ENCODE measurements at places on chromosomes 2 and 18.
A peak's percentile ranks its signal among the peaks of the same experiment; 100 is the strongest.

- no peak for DNase-seq
These were observed 1752.4 kb upstream of the CELF4 start for GRCh38 chr18:39318008-39318407.

- DNase-seq = no peak
These were observed 48.0 kb downstream of the MTX2 start for GRCh38 chr2:176317199-176317598.

DNA sequence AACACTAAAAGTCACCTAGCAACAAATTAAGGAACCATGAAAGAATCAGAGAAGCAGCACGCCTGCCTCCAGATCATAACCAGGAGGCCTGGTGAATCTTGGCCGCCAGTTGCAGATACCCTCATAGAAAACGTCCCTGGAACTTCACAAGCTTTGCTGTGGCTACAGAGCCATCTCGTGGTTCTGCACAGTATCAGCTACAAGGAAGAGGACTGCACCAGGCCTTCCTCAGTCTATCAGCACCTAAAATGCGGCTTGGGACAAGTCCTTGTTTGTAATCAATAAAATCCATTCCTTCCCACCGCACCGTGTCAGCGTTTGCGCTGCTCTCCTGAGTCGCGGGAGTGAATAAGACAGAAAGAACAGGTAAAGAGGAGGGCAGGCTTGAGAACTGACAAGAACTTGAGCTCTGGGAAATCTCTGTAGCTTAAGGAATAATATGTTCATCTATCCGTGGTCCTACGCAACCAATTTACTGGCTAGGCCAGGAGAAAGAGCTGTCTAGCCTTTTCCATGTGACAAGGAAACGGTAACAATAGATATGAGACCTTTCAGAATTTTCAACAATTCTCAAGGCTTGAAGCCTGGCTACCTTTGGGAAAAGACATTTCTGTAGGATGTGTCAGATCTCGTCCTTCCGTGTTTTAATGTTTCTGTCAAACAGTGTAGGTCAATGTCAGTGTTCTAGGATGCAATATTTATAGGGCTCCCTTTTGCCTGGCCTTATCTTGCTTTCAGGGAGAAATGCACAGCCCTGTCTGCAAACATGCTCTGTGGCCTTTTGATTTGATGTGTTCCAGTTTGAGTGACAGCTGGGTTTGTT is 128.5 kb upstream of the RAB12 start:
- DNase-seq = no peak

DNA sequence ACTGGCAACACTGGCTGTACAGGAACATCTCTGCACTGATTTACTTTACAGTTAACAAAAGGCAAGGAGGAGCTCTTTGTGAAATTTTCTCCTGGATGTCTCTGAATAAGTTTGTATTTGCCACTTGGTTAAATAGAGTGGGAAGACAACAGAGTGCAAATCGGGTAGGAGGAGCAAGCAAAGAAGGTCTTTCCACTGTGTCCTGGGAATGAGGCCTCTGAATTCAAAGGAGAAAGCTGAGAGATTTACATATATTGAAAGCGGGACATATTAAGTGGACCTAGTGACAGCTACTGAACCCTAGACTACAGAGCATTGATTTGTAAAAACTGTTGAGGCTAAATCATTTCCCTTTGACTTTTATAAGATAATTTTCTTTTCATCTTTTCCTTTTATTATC is 117.4 kb upstream of the CHRNA1 start:
- no peak for DNase-seq

GRCh38 chr2:46369783-46370182 is 72.6 kb downstream of the EPAS1 start:
- DNase-seq = no peak

GRCh38 chr2:64836566-64836965 is 152.6 kb upstream of the SLC1A4 start:
- no peak for DNase-seq

- DNase-seq = no peak
These were observed 26.0 kb downstream of the CROCC2 start for GRCh38 chr2:240932001-240932723.

- DNase-seq = no peak
These were observed 97.3 kb downstream of the ICOS start for GRCh38 chr2:204033611-204034495.

DNA sequence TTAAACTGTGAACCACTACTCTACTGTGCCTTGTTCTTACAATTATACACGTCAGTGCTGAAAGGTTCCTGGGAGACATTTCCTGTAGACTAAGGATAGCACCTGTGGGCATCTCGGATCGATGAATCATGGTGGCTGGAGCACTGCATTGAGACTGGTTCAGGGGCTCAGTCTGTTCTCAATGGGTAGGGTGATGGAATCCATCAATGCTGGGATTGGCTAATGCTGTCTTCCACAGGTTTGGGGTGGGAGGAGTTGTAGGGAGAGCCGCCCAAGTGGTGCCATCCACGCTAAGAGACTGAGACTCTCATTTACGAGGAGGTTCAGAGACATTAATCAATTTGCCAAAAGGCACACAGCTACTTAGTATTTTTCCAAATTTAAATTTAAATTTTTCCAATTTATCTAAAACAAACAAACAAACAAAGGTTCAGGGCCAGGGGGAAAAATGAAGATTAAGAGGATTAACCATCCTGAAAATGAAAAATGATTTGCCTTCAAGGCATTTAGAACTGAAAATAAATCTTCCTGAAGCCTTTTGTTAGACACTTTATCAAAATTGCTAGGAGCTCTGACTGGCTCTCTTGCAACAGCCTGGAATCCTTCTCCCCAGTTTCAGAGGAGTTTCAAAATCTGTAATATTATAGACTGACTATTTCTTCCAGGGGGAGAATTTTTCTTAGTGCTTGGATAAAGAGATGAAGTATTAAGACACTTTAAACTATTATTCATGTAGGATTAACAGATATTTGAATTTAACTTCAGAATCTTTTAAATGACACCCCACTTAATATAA is 359.2 kb downstream of the TGIF1 start:
- no peak for DNase-seq

- DNase-seq = no peak
These were observed 219.5 kb upstream of the TANK start for GRCh38 chr2:160940699-160941098.

GRCh38 chr18:49273241-49273880 is 187.1 kb downstream of the DYM start:
- DNase-seq = no peak

DNA sequence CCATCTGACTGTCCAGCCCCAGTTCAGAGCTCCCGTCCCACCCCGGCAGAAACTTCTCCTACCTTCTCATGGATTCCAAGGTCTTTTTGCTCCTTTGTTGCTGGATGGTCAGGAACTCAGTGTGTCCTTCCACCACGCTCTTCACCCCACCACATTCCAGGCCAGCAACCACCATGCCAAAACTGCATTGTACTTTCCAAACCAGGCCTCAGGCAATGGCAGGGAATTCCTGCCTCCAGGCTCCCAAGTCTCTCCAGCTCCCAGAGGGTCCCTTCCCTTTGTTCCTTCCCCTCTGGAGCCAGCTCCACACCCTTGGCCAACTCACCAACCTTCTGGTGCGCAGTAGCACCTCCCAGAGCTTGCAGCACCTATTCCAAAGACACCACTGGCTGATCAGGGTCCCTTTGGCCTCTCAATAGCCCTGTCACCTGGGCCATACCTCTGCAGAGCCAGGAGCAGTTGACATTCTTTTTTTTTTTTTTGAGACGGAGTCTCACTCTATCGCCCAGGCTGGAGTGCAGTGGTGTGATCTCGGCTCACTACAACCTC is 8.1 kb downstream of the CHMP1B start:
- no peak for DNase-seq

- DNase-seq = no peak
These were observed 4.2 kb upstream of the METAP1D start for GRCh38 chr2:171995586-171995985.

DNA sequence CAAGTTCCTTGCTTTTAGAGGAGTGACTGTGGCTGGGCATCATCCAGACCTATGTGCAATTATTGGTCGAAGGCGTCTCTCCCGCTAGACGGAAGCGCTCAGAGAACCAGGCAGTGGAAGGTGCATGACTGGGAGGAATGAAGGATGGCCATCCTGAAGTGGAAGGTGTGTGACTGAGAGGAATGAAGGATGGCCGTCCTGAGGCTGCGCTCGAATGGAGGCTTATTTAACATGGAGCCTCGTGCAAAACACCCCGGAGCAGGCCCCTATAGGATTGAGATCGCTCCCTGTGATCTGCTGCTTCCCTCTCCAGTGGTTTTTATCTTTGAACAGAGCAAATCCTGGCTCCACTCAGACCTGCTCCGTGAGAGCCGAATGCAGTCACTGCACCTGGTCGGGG is 140.2 kb upstream of the ID2 start:
- DNase-seq = no peak

DNA sequence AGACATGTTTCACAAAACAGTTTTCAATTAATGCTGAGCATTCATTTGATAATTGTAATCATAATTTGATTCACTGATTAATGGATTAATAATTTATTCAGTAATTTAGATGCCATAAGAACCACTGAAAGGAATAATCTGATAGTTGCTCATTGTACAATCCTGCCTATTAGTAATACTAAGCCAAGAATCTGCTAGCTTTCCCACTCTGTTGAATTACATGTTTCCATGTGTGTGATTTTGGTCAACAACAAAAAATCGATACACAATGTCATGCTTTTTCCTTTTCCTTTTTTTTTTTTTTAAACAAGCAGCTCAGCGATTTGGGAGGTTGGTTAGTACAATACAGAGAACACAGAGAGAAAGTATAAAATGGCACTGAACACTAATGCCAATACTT is 25.9 kb downstream of the ARL5A start:
- DNase-seq = no peak

- DNase-seq = no peak
These were observed 68.1 kb upstream of the TMEM247 start for GRCh38 chr2:46411245-46411641.

GRCh38 chr2:8684878-8685696 is 3.2 kb downstream of the ID2 start:
- DNase-seq = peak; percentile 22

DNA sequence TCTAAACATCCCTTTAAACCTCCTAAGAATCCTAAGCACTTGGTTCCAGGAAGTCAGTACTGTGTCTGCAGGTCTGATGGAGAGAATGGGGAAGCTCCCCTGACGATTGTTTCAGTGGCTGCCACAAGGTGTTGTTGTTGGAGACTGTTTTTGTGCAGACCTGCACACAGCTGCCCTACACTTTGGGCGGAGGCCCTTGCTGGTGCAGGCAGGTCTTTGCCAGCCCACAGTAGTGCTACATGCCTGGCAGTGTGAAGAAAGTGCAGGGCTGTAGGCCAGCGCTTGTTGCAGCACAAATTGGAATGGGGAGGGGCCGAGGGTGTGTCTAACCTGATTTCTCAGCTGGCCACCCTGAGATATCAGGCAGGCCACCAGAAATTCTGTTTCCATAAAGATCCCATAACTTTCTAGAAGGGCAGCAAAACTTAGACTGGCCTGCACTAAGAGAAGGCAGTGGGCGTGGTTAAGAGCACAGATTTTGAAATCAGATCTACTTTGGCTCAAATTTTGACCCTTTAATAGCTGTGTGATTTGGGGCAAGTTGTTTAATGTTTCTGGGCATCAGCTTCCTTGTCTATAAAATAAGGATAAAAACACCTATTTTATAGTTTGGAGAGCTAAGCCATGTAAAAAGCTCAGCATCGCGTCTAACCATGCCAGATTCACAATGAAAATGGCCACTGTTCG is 83.7 kb upstream of the SLC1A4 start:
- DNase-seq = no peak

DNA sequence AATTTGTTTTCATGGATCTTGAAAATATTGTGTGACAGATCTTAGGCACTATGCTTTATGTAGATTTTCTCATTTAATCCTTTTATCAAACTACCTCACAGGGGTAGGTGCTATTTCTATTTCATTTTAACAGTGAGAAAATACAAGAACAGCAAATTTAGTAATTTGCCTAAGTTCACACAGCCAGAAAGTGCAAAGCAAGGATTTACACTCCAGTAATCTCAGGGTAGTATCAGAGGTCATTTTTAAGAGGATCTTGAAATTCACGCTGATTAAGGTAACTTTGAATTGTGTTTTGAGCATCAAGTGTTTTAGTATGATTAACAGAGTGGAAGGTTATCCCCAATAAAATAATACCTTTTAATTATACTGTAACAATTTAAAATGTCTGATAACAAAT is 10.1 kb upstream of the KCNJ3 start:
- DNase-seq = no peak

- no peak for DNase-seq
These were observed 59.7 kb downstream of the CXCR4 start for GRCh38 chr2:136058262-136058661.

GRCh38 chr2:225367482-225367881 is 32.0 kb upstream of the NYAP2 start:
- no peak for DNase-seq

DNA sequence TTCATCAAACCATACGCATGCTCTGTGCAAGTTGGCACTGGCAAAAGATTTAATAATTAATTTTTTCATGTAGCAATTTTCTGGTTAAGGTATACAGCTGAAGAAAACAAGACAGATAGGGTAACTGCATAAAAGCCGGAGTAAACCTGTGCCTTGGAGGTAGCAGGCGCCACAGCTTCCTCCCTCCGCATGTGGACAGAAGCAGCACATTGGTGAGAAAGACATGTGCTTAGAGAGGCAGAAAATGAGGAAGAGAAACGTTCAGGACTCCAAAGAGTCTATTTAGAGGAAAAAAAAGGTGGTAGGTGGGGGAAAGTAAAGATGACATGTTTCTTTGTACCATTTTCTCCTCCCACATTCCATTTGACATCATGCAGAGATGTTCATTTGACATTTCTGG is 9.3 kb downstream of the ST6GAL2 start:
- DNase-seq = no peak

- no peak for DNase-seq
These were observed 3.4 kb downstream of the CCDC93 start for GRCh38 chr2:118010473-118010872.

- DNase-seq = no peak
These were observed 94.1 kb upstream of the ST8SIA3 start for GRCh38 chr18:57258131-57258777.

GRCh38 chr18:64850791-64851190 is 701.9 kb upstream of the LINC00305 start:
- DNase-seq = no peak

GRCh38 chr2:163592954-163593622 is 142.7 kb downstream of the FIGN start:
- no peak for DNase-seq

- DNase-seq = no peak
These were observed 185.5 kb upstream of the NRP2 start for GRCh38 chr2:205496772-205497171.

DNA sequence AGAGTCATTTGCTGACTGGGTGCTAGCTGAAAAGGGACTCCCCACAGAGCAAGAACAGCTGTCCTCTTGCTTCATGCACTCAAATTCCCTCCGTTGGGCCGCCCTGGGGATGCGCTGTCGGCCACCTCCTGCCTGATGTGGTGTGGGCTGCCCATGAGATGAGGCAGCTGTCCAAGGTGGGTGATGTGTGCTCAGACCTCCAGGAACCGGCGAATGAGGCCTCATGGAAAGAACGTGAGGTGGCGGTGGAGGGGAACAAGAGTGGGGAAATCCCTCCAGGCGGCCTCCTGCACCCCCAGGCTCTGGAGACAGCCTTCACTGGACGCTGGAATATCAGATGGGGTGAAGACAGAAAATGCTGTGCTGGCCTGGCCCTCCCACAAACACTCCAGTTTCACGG is 79.8 kb downstream of the LONRF2 start:
- DNase-seq = no peak

GRCh38 chr2:20526708-20527107 is 79.8 kb downstream of the RHOB start:
- no peak for DNase-seq

- no peak for DNase-seq
These were observed 1.2 kb downstream of the REV1 start for GRCh38 chr2:99488539-99489062.

GRCh38 chr2:135647836-135648579 is 93.6 kb upstream of the UBXN4 start:
- no peak for DNase-seq

- no peak for DNase-seq
These were observed 1611.9 kb upstream of the ZEB2 start for GRCh38 chr2:146131785-146132184.
